LoVo (cell line): ENCODE measurements at places on chromosomes 2 and 18.

- peak; percentile 18 for DNase-seq
Observed at GRCh38 chr2:117470311-117471095, 344.0 kb upstream of the DDX18 start.

GRCh38 chr18:34880403-34880802 lies 160.8 kb upstream of the MAPRE2 start:
- no peak for DNase-seq

DNA sequence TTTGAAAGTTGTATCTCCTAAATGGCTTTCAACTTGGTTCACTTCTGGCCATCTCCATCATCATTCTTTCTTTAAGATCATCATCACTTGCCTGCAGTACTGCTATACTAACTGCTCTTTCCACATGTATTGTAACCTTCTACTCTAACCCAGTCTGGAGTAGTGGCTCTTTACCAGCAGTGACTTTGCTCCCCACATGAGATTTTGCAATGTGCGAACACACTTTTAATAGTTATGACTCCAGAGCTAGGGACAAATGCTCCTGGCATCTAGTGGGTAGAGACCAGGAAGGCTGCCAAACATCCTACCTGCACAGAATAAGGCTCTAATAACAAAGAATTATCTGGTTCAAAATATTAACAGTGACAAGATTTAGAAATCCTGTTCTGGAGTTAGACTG lies 243.8 kb downstream of the XIRP2 start:
- no peak for DNase-seq

- DNase-seq = no peak
Observed at GRCh38 chr2:42961961-42962360, 169.6 kb upstream of the HAAO start.

- no peak for DNase-seq
Observed at GRCh38 chr18:274313-274712, 6.5 kb upstream of the THOC1 start.

GRCh38 chr2:157751462-157752058 lies 122.9 kb upstream of the ACVR1C start:
- no peak for DNase-seq

DNA sequence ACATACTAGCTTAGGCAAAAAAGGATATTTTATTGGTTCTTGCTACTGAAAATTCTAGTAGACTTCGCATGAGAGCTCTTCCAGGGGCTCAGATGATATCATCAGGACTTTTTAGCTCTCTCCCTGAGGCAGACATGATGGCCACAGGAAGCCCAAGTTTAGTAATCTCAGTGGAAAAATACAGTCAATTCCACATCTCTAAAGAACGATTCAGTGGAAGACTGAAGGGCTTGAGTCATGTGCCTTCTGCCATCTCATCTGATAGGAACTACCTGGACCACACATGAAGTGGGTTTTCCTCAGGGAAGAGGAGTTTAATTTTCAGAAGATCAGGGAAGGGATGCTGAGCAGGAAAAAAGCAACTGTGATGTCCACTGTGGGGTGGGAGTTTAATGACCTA lies 117.3 kb downstream of the TTC27 start:
- DNase-seq = no peak

DNA sequence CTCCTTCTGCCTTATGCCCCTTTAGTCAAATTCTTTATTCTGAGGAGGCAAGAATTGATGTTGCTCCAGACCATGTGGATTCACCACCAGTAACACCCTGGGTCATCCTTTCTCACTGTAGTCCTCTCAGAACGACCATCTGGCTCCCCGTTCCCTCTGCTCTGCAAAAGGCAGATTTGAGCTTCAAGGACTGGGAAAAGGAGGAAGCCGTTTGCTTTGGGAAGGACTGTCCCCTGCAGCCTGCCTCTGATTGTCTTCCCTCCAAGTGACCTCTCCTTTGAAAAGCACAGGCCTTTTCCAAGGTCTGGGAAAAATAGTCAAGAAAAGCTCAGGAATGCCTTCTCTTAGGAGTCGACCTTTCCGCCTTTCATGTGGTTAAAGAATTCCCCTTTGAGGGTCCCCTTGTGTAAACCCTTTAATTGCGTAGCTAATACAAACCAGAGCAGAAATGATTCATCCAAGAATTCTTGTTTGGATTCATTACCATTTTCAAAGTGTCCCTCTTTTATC lies 130.1 kb upstream of the COPS8 start:
- no peak for DNase-seq

DNA sequence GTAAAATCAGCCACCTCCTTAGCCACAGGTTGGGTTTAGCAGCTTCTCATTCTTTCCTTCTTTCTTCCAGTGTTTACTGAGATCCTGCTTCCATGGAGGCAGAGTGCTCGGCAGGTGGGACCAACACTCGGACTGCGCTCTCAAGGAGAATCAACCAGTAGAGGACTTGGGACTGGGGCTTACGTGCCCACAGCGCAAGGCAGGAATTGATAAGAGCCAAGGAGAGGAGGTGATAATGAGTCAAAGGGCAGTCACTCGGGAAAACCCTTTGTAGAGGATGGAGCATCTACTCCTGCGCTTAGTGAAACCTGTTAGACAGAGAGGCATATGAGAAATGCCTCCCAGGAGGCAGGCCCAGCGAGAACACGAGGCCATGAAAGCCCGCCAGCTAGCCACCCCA lies 2.9 kb upstream of the MRO start:
- DNase-seq = no peak
